Caki2 (cell line): ENCODE measurements at places on chromosomes 2 and 18.

GRCh38 chr2:159744363-159744762 is 32.1 kb downstream of the MARCHF7 start:
- DNase-seq, result peak; percentile 78

GRCh38 chr2:48169141-48169592 is 262.9 kb upstream of the FBXO11 start:
- DNase-seq, result no peak

- no peak for DNase-seq
These were observed 12.2 kb downstream of the DOK1 start for GRCh38 chr2:74566754-74567085.

DNA sequence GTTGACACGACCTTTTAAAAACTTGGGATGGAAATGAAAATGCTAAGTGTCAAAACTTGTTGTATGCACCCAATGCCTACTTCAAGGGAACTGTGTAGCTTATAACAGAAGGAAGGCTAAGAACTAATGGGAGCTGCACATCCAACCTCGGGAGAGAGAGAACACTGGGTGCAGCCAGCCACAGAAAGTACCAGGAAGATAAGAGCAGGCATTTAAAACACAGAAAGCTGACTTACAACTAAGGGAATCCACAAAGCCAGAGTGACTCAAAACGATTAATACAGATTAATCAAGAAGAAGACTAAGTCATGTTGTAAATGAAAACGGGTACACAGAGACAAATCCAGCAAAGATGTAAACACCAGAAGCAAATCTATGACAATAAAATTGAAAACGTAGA is 113.4 kb downstream of the HDAC4 start:
- no peak for DNase-seq

GRCh38 chr18:29449424-29449823 is 1272.5 kb upstream of the CDH2 start:
- DNase-seq, result no peak

GRCh38 chr2:239380831-239381708 is 19.8 kb downstream of the HDAC4 start:
- DNase-seq, result no peak

GRCh38 chr2:90207454-90208058 is 1516.1 kb downstream of the RPIA start:
- peak; percentile 15 for DNase-seq

DNA sequence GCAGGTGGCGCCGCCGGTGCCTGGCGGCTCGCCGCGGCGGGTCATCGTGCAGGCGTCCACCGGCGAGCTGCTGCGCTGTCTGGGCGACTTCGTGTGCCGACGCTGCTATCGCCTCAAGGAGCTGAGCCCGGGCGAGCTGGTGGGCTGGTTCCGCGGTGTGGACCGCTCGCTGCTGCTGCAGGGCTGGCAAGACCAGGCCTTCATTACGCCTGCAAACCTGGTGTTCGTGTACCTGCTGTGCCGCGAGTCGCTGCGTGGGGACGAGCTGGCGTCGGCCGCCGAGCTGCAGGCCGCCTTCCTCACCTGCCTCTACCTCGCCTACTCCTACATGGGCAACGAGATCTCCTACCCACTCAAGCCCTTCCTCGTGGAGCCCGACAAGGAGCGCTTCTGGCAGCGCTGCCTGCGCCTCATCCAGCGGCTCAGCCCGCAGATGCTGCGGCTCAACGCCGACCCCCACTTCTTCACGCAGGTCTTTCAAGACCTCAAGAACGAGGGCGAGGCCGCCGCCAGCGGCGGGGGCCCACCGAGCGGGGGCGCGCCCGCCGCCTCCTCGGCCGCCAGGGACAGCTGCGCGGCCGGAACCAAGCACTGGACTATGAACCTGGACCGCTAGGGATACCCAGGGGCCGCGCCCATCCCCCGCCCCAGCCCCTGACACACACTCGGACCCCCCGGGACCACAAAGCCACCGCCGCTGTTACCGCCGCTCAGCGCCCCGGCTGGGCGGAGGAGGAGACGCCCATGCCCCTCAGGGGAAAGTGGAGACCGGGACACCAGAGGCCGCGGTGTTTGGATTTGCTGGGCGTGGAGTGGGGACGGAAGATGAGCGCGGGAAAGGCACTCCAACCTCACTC is 1.1 kb downstream of the CDK5R2 start:
- DNase-seq, result no peak

DNA sequence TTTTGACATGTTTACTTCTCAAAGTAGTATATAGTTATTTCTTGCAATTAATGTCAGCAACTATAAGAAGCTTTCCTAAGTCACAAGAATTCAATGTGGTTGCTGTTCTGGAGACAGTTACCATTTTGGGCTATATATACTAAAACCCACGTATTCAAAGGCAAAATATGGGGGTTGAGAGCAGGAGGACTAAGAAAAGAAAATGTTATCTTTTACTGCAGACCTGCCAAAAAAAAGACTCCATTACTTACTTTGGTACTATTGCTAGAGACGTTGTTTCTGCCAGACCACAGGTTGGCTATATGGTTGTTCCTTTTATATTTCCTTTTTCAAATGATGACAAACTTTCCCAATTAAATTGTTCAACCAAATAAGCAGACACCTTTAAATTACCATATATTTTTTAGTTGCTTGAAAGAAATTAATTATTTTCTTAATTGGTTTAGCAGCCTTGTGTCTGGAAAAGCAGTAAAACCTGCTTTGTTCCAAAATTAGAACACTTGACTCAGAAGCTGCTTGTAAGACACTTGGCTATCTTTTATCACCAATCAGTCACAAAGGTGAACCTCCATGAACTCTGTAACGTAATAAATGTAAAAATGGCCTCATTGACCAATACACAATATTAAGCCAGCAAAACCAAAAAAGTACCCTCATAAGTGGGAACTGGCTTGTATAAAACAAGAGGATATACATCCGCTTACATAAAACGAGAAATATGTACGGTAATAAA is 8.2 kb upstream of the OSGEPL1 start:
- DNase-seq, result no peak

DNA sequence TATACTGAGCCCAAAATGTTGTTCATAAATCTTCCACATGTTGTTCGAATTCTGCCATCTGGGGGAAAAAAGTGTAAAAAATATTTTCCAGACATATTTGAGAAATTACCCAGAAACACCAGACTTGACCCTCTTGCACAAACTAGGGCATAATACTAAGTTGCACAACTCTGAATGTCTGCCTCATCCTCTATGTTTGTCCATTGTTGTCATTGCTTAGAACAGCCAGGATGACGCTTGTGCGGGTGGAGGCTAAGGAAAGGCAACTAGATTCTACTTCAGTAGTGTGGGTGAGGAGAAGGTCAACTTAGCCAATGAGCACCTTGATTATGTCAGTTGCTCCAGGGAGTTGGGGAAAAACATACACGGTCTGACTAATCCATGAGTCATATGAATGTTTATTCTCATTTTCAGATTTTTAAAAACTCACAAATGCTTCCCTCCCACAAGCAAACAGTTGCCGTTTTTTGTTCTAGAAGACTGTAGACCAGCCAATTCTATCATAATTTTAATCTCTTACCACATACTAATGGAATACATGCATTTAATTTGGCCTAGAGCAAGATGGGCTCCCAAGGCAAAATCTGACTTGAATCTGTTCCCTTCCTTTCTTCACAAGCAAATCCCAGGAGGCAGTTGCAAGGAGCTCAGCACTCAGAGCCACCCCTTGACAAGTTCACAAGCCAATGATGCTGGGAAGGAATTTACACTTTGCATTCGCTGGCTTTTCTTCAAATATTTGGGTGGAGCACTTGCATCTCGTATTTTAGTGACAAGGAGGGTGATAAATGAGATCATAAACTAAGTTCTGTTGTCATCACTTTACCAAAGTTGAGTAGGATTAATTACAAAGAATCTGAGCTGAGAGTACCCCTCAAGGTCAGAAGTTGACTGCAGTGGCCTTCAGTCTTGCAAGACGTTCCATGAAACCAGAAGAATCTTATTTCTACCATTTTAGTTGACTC is 163.2 kb upstream of the TWIST2 start:
- peak; percentile 86 for DNase-seq

DNA sequence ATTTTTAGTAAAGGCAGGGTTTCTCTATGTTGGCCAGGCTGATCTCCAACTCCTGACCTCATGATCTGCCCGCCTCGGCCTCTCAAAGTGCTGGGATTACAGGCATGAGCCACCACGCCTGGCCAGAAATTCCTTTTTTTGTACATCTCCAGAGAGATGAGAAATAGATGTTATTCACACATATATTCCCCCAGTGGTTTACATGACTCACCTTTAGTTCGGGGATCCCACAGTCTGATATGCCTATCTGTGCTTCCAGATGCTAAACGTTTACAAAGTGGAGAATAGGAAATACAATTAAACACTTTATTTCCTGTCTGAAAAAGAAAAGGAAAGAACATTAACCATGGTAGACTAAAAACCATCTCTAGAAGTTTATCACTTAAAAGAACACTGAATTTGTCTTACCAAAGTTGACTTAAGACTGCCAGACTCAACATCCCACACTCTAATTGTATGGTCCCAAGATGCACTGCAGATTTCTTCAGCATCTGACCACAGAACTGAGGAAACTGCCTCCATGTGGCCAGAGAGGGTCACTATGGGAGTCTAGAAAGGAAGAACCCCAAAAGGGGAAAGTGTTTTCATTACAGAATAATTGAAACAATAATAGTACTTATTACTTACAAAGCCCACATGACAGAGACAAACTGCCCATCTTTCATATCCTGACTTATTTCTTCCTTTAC is 12.6 kb upstream of the ICA1L start:
- no peak for DNase-seq

DNA sequence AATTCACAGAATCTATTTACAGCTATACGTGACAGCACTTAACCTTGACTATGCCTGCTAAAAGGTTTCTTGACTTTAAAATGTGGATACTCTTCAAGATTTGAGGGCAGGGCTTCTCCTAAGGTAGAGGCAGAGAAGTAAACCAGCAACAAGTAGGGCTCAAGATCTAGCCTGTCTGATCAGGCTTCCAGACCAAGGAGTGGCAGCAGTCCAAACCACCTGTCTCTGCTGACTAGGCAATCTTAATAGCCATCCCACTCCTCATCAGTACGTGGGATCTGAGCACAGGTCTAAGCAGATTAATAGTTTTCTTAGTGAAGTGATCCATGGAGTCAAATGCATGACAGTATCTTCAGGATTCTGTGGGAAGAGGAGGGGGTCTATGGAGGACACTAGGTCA is 100.4 kb downstream of the GPD2 start:
- DNase-seq, result no peak

DNA sequence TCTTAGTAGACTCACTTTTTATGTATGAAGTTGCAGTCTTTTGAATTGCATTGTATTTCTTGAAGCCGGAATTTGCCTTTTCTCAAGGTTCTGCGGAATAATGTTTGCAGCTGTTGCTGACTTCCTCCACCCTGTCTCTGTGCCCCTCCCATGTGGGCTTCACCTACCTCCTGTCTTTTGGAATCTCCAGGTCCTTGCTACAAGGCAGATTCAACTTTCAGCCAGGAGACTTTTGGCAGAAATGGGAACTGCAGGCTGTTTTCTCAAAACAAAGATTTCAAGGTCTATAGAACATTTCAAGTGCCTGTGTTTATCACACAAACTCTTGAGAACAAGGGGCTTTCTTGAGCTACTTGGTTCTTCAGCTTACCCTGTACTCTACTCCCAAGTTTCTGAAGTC is 25.6 kb downstream of the ZNF236 start:
- no peak for DNase-seq
